ENCODE measurements at places on chromosomes 5 and 9. TPM values are rescaled to one million over a fixed set of nuclear protein-coding genes. Genes with fewer than 3 reads are reported as not detected.

DNA sequence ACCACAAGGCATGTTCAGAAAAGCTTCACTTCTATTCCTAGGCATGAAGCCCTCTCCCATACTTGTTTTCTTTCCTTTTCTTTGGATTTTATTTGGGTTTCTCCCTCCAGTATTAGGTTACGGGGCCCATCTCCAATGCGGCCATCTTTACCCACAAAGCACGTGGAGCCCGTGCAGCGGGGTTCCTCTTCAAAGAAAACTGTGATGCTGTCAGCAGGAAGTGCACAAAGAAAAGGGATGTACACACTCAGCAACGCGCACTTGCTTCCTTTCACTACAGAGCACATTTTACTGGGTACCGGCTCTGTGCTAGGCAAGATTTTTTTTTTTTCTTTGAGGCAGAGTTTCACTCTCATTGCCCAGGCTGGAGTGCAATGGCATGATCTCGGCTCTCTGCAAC, 106.6 kb downstream of the COL23A1 start:
- DNase-seq = peak; percentile 75

GRCh38 chr5:154220625-154221024, 30.1 kb downstream of the GALNT10 start:
- no peak for DNase-seq

DNA sequence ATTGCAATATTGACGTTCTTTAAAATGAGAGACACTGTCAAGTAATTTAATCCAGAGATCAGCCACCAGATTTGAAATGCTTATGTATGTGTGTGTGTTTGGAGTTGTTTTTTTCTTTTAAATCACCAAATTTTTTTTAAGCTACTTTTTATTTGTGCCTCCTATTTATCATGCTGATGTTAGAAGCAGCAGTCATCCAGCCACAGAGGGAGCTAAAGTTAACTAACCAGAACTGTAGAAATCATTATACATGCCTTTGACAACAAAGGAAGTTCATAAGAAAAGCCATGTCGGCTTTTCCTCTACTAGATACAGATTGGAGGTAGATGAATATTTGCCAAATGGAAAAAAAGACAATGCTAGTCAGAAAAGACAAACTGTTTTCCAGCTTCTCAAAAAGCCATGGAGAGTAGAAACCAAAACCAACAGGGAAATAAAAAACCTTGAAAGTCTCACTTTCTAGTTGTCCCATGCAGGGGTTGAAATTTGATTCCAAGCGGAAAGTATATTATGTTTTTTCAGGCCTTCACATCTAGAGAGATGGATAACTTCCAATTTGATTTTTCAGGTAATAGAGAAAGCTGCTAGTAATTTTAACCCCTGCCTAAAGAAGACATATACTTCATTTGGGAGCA, 4.5 kb downstream of the PURA start:
- no peak for DNase-seq

AQP3 gene
- 145 TPM for polyA plus RNA-seq

DNA sequence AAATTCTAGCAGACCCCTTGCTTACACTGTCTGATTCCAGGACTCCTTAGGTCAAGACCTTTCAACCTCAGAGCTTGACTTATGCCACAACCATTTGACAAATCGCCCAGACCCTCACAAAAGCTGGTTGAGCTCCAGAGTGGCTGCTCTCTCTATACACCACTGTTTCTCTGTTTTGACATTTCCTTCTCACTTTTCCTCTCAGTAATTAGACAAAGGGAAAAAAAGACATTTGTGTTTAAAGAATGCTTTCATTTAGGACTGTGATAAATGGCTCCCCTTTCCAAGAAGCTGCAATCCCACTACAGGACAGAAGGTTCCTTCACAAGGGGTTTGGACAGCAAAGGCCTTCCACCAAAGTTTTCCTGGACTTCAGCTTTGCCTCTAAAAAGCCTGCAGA, 601.3 kb downstream of the NR2F1-AS1 start:
- no peak for DNase-seq

GRCh38 chr9:7360513-7360912, 439.1 kb downstream of the DMAC1 start:
- no peak for DNase-seq

BHMT gene
- not detected for polyA plus RNA-seq

DNA sequence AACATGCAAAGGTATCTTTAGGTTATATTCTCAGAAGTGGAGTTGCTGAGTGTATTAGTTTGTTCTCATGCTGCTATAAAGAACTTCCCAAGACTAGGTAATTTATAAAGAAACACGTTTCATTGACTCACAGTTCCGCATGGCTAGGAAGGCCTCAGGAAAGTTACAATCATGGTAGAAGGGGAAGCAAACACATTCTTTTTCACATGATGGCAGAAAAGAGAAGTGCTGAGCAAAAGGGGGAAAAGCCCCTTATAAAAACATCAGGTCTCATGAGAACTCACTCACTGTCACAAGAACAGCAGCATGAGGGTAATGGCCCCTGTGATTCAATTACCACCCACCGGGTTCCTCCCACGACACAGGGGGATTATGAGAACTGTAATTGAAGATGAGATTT, 163.6 kb upstream of the PRLR start:
- DNase-seq = no peak

LVRN gene
- polyA plus RNA-seq = not detected

DNA sequence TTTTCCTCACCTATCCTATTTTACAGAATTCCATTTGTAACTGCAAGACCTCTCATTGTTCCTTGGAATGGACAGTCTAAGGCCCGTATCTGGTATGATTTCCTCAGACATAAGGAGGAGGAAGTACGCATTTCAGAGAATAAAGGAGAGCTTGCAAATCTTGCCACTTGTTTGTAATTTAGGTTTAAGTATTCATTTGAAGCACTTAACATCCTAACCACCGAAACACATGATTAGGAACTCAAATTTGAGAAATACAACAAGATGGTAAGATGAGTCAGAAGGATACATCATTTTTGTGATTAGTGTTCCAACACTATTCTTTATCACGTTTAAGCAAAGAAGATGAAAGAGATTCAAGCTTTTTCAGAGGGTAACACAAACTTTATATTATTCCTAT, 3.9 kb upstream of the ZCCHC9 start:
- no peak for DNase-seq

GRCh38 chr5:92401-93220, 643 bp downstream of the PLEKHG4B start:
- DNase-seq = no peak

TAF9 gene
- polyA plus RNA-seq = 111 TPM

SLC27A4 gene
- polyA plus RNA-seq = 7.0 TPM

- no peak for DNase-seq
These were observed 8.1 kb downstream of the SPINK14 start for GRCh38 chr5:148176480-148176879.

DNA sequence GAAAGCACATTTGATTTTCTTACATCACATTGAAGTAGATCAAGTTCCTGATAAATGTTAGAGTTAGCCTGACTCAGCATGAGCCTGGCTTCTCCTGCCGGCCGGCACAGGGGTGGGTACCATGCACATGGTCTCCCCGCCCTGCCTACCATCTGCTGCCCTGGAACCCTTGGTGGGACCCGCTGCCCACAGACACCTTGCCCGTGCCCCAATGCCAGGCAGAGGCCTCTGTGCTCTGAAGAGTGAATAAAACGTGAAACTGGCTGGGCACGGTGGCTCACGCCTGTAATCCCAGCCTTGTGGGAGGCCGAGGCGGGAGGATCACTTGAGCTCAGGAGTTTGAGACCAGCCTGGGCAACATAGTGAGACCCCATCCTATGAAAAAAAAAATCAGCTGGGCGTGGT, 17.3 kb downstream of the EXD3 start:
- DNase-seq = no peak
